Chondrocyte (in vitro differentiated cells): ENCODE measurements at places on chromosomes 11 and 22. TPM values are rescaled to one million over a fixed set of nuclear protein-coding genes. Genes with fewer than 3 reads are reported as not detected.

The ALDH3B1 gene
- total RNA-seq, result 10.8 to 14.3 TPM (median 13.1 TPM) in 3 replicates

The RNF26 gene
- 22.8 to 26.0 TPM (median 24.3 TPM) in 3 replicates for total RNA-seq

The RIMBP3B gene
- total RNA-seq, result 0.15 to 0.67 TPM (median 0.27 TPM) in 3 replicates

The SIPA1 gene
- total RNA-seq, result 22.7 to 33.3 TPM (median 27.4 TPM) in 3 replicates

The OR5A1 gene
- not detected in 3 replicates for total RNA-seq

The FOLR1 gene
- total RNA-seq, result 0.20 TPM in 1 of 3 replicates, not detected in the others

The GAB4 gene
- total RNA-seq, result not detected in 3 replicates

The CHRNA10 gene
- 0.75 to 1.2 TPM (median 0.79 TPM) in 3 replicates for total RNA-seq

The GLYATL2 gene
- 0.35 TPM in 1 of 3 replicates, not detected in the others for total RNA-seq

The GAS2L1 gene
- total RNA-seq, result 34.5 to 35.6 TPM (median 34.8 TPM) in 3 replicates

The MPEG1 gene
- total RNA-seq, result not detected in 3 replicates

The GLYAT gene
- total RNA-seq, result not detected in 3 replicates

The SYT7 gene
- 0.92 to 2.0 TPM (median 1.5 TPM) in 3 replicates for total RNA-seq

The MRGPRX3 gene
- not detected in 3 replicates for total RNA-seq

The RTN4R gene
- 0.75 to 5.5 TPM (median 5.5 TPM) in 3 replicates for total RNA-seq

The OR8D4 gene
- total RNA-seq, result not detected in 3 replicates

The PHLDA2 gene
- total RNA-seq, result 63.9 to 69.0 TPM (median 64.4 TPM) in 3 replicates

The CD44 gene
- total RNA-seq, result 176 to 179 TPM (median 177 TPM) in 3 replicates

The MYOD1 gene
- not detected in 3 replicates for total RNA-seq

The TMEM25 gene
- total RNA-seq, result 23.3 to 27.1 TPM (median 26.3 TPM) in 3 replicates

The ALDH3B2 gene
- not detected in 3 replicates for total RNA-seq

The GPR83 gene
- 0.05 TPM in 1 of 3 replicates, not detected in the others for total RNA-seq

The RAB6A gene
- total RNA-seq, result 173 to 188 TPM (median 185 TPM) in 3 replicates

The BDNF gene
- total RNA-seq, result 2.0 to 4.4 TPM (median 4.1 TPM) in 3 replicates

The ZNRD2 gene
- total RNA-seq, result 26.4 to 32.1 TPM (median 28.1 TPM) in 3 replicates

The SLCO2B1 gene
- 6.0 to 19.5 TPM (median 19.2 TPM) in 3 replicates for total RNA-seq

The TMEM121B gene
- total RNA-seq, result 0.36 to 0.87 TPM (median 0.59 TPM) in 3 replicates

The IL18 gene
- 0.80 to 0.97 TPM (median 0.85 TPM) in 3 replicates for total RNA-seq

The CRYBA4 gene
- total RNA-seq, result not detected in 3 replicates

The PDGFB gene
- total RNA-seq, result 10.5 to 16.9 TPM (median 16.5 TPM) in 3 replicates

The KRTAP5-9 gene
- 0.20 to 0.36 TPM in 2 of 3 replicates, not detected in the other for total RNA-seq

The BAIAP2L2 gene
- total RNA-seq, result 0.21 to 0.42 TPM in 2 of 3 replicates, not detected in the other

The PPARA gene
- 16.0 to 19.2 TPM (median 17.8 TPM) in 3 replicates for total RNA-seq

The DAGLA gene
- total RNA-seq, result 2.8 to 5.5 TPM (median 4.8 TPM) in 3 replicates

The SOX10 gene
- total RNA-seq, result not detected in 3 replicates

The RFPL3 gene
- not detected in 3 replicates for total RNA-seq

The NPAS4 gene
- 0.60 to 1.7 TPM (median 1.2 TPM) in 3 replicates for total RNA-seq

The OR4B1 gene
- total RNA-seq, result not detected in 3 replicates

The C22orf31 gene
- not detected in 3 replicates for total RNA-seq

The KCNQ1OT1 gene
- total RNA-seq, result 2.5 to 8.5 TPM (median 2.7 TPM) in 3 replicates
